Vagina (tissue), 2 donors: ENCODE measurements at places on chromosomes 2 and 18. TPM values are rescaled to one million over a fixed set of nuclear protein-coding genes. Genes with fewer than 3 reads are reported as not detected.

DNA sequence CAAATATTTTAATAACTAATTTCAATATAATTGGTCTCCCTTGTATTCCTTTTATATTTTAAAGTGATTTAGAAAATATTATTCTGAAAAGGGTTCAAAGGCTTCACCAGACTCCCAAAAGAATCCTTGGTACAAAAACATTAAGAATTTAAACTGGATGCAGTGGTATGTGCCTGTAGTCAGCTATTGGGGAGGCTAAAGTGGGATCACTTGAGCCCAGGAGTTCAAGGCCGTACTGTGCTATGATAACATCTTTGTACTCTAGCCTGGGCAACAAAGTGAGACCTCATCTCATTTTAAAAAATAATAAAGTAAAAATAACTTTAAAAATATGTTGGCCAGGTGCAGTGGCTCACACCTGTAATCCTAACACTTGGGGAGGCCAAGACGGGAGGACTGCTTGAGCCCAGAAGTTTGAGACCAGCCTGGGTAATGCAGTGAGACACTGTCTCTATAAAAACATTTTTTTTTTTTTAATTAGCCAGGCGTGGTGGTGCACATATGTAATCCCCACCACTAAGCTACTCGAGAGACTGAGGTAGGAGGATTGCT is 14.7 kb downstream of the NCL start:
- no peak for DNase-seq
- H3K27me3 ChIP-seq, result no peaks in the 10 kb centered on the region
- no peak overlapping the region for H3K4me3 ChIP-seq
- no peak overlapping the region for H3K27ac ChIP-seq
- no peaks in the 10 kb centered on the region for H3K4me1 ChIP-seq

DNA sequence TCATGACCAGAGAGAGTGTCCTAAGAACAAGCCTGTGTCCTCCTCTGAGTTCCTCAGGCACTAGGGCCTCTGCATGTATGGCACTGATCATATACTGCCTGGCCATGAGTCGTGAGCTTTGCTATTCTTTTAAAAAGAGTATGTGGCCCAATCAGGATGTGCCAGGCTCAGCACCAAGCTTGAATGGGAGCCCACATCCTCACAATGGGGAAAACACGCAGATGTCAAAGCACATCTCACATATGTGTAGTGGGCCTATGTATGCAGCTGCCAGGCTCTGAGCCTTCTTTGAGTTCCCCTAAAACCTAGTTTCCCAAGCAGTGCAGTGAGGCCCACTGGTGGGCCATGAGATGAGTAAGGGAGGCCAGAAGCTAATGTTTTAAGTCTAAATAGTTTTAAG is 69.9 kb upstream of the SLC1A4 start:
- H3K27ac ChIP-seq, result no peak overlapping the region
- H3K4me3 ChIP-seq, result no peak overlapping the region
- H3K36me3 ChIP-seq, result no peaks in the 10 kb centered on the region
- DNase-seq, result no peak
- H3K27me3 ChIP-seq, result no peaks in the 10 kb centered on the region
- peaks cover 13% of the 10 kb centered on the region for H3K4me1 ChIP-seq

DNA sequence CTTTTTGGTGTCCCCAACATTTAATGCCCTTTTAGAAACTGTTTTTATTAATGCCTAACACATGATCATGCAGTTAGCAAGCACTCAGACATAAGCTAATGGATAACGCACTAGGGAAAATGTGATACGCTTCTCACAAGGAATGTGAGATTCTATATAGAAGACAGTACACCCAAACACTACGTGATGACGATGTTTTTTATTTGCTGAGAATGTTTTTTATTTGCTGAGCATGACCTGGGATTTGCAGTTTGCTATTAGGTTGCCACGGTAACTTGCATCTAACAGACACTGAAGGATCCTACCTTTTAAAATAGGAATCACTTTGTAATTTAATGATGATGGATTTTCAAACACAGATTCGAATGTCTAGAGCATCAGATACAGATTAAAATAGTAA is 4.9 kb downstream of the SMC6 start:
- H3K4me1 ChIP-seq, result peaks cover 11% of the 10 kb centered on the region
- no peaks in the 10 kb centered on the region for H3K36me3 ChIP-seq
- DNase-seq, result no peak
- H3K27ac ChIP-seq, result no peak overlapping the region
- H3K4me3 ChIP-seq, result no peak overlapping the region
- no peaks in the 10 kb centered on the region for H3K27me3 ChIP-seq

GRCh38 chr18:69840445-69840844 is 107.2 kb downstream of the CD226 start:
- H3K36me3 ChIP-seq, result no peaks in the 10 kb centered on the region
- peaks cover 1% of the 10 kb centered on the region for H3K4me1 ChIP-seq
- DNase-seq, result no peak
- H3K27me3 ChIP-seq, result no peaks in the 10 kb centered on the region

- H3K27ac ChIP-seq, result no peak overlapping the region
- H3K4me1 ChIP-seq, result peaks cover 4% of the 10 kb centered on the region
- H3K4me3 ChIP-seq, result no peak overlapping the region
Measured at GRCh38 chr2:85958731-85959130, 69.9 kb upstream of the ST3GAL5 start.

DNA sequence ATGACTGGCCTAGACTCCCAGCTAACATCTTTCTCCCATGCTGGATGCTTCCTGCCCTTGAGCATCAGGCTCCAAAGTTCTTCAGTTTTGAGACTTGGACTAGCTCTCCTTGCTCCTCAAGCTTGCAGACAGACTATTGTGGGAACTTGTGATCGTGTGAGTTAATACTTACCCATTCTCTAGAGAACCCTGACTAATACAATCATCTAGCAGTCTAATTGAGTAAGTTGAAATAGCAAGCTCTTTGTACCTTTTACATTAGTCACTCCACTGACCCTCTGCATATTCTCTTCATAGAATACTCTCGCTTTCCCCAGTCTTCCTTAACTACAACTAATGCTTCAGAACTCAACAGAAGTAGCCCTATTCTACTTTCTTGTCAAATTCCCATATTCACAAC is 434.6 kb upstream of the NXPH2 start:
- no peak overlapping the region for H3K27ac ChIP-seq
- H3K4me1 ChIP-seq, result no peaks in the 10 kb centered on the region
- H3K36me3 ChIP-seq, result no peaks in the 10 kb centered on the region
- H3K4me3 ChIP-seq, result no peak overlapping the region
- no peak for DNase-seq

DNA sequence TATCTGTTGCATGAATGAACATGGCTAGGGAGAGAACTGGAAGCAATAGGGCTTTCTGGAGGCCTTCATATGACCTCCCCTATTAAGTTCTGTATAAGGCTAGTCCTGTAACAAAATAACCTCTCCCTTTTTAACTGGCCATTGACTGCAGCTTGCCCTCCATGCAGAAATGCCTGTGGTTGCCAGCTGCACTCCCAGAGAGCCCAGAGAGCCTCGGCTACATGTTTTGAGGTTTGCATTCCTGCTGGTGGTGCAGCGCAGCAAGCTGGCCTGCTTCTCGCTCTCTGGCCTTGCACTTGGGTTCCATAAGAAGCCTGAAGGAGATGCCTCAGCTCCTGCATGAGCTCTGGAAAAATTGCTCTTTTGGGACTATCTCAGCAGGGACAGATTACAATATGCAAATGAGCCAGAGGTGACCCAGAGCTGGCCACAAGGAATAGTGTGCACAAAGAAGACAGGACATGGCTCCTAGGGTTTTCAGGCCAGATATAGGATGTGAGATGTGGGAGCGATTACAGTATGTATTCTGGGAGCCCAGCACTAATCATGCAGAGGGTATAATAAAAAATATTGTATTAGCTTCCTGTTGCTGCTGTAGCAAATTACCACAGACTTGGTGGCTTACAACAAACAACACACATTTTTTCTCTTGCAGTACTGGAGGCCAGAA is 186.7 kb downstream of the INSIG2 start:
- no peak overlapping the region for H3K27ac ChIP-seq
- no peak for DNase-seq
- H3K4me3 ChIP-seq, result no peak overlapping the region
- H3K27me3 ChIP-seq, result no peaks in the 10 kb centered on the region

GRCh38 chr2:191666226-191666625 is 11.7 kb upstream of the NABP1 start:
- no peaks in the 10 kb centered on the region for H3K27me3 ChIP-seq
- H3K36me3 ChIP-seq, result no peaks in the 10 kb centered on the region
- no peak overlapping the region for H3K4me3 ChIP-seq
- DNase-seq, result no peak

DNA sequence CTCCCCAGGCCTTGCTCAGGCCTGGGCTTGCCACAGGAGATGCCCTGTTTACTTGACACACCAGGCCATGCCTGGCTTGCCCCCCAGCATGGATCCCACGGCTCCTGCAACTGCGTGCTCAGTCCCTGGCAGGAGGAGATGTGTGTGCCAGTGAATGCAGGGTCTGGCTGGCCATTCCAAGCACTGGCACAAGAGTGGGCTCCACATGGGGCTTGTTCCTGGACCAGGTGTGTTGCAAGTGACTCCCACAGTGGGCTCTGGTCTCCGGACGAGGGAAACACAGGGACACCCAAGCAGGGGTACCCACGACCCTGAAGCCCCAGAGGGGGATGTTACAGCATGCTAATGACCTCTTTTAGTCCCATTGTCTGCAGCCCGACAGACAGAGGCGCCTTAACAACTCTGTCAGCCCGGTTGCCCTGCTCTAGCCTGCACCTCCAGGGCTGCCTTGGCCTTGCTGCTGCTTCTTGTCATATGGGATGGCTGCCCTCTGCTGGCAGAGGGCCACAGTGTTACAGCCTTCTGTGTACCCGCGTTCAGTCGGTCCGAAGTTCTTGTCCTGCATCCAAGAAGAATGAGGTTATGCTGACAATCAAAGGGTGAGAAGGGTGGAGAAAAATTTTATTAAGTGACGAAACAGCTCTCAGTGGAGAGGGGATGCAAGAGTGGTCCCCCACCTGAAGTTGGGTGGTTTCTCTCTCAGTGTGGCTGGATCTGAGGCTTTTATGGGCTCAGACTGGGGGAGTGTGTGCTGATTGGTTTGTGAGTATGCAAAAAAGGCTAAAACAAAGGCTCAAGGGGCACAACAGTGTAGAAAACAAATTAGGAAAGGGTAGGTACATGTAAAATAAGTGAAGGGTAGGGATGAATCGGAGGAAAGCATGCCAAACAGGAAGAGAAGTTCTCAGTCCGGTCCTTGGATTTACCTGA is 180.4 kb downstream of the MBD5 start:
- H3K4me1 ChIP-seq, result no peaks in the 10 kb centered on the region
- H3K4me3 ChIP-seq, result no peak overlapping the region
- no peaks in the 10 kb centered on the region for H3K36me3 ChIP-seq

GRCh38 chr2:50315336-50315735 is 716.6 kb downstream of the NRXN1 start:
- DNase-seq, result no peak
- H3K27ac ChIP-seq, result no peak overlapping the region
- no peaks in the 10 kb centered on the region for H3K36me3 ChIP-seq
- no peaks in the 10 kb centered on the region for H3K27me3 ChIP-seq

- peaks cover 97% of the 10 kb centered on the region for H3K4me1 ChIP-seq
- no peaks in the 10 kb centered on the region for H3K36me3 ChIP-seq
Measured at GRCh38 chr2:16653799-16654198, 11.8 kb downstream of the CYRIA start.

GRCh38 chr2:190877436-190877835 is 3.2 kb upstream of the GLS start:
- H3K4me1 ChIP-seq, result peaks cover 2% of the 10 kb centered on the region
- H3K36me3 ChIP-seq, result no peaks in the 10 kb centered on the region
- H3K4me3 ChIP-seq, result no peak overlapping the region
- no peak for DNase-seq
- H3K27me3 ChIP-seq, result no peaks in the 10 kb centered on the region

- no peaks in the 10 kb centered on the region for H3K27me3 ChIP-seq
- DNase-seq, result no peak
- no peaks in the 10 kb centered on the region for H3K36me3 ChIP-seq
- H3K4me1 ChIP-seq, result no peaks in the 10 kb centered on the region
Measured at GRCh38 chr2:188235364-188235763, 56.3 kb upstream of the GULP1 start.

DNA sequence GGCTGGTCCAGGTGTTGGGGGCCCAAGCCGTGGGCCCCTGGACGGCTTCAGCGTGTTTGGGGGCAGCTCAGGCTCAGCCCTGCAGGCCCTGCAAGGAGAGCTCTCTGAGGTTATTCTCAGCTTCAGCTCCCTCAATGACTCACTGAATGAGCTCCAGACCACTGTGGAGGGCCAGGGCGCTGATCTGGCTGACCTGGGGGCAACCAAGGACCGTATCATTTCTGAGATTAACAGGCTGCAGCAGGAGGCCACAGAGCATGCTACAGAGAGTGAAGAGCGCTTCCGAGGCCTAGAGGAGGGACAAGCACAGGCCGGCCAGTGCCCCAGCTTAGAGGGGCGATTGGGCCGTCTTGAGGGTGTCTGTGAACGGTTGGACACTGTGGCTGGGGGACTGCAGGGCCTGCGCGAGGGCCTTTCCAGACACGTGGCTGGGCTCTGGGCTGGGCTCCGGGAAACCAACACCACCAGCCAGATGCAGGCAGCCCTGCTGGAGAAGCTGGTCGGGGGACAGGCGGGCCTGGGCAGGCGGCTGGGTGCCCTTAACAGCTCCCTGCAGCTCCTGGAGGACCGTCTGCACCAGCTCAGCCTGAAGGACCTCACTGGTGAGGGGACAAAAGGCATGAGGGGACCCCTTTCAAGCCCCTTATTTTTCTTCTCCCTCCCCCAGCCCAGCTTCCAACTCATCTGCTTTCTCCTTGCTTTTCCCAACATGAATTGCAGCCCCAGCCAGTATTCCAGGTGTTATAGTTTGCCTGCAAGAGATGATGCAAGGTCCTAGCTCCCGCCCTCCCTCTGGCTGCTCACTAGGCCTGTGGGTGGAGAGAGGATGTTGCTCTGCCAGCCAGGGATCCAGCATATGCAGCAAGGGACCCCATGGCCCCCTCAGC is 2.9 kb upstream of the KHK start:
- H3K4me1 ChIP-seq, result peaks cover 67% of the 10 kb centered on the region
- H3K27me3 ChIP-seq, result no peaks in the 10 kb centered on the region
- no peaks in the 10 kb centered on the region for H3K36me3 ChIP-seq
- no peak overlapping the region for H3K4me3 ChIP-seq
- no peak overlapping the region for H3K27ac ChIP-seq

- H3K27ac ChIP-seq, result no peak overlapping the region
- no peaks in the 10 kb centered on the region for H3K27me3 ChIP-seq
- H3K36me3 ChIP-seq, result no peaks in the 10 kb centered on the region
- H3K4me3 ChIP-seq, result no peak overlapping the region
- DNase-seq, result no peak
Measured at GRCh38 chr2:14567561-14567960, 65.0 kb upstream of the LRATD1 start.

- H3K27ac ChIP-seq, result no peak overlapping the region
- no peaks in the 10 kb centered on the region for H3K4me1 ChIP-seq
- H3K4me3 ChIP-seq, result no peak overlapping the region
Measured at GRCh38 chr2:187168720-187169713, 279.0 kb downstream of the CALCRL start.

- no peak overlapping the region for H3K27ac ChIP-seq
- no peaks in the 10 kb centered on the region for H3K4me1 ChIP-seq
- H3K4me3 ChIP-seq, result no peak overlapping the region
- DNase-seq, result no peak
- H3K36me3 ChIP-seq, result no peaks in the 10 kb centered on the region
- H3K27me3 ChIP-seq, result no peaks in the 10 kb centered on the region
Measured at GRCh38 chr2:158079672-158080071, 22.0 kb upstream of the UPP2 start.

The IL1RL1 gene
- 10.6 TPM for total RNA-seq

The PMS1 gene
- 20.1 TPM for total RNA-seq

The UCN gene
- 3.2 TPM for total RNA-seq

The KRTCAP3 gene
- 3.9 TPM for total RNA-seq

The ACADL gene
- total RNA-seq, result 10.6 TPM

The DNAH7 gene
- 0.49 TPM for total RNA-seq

The CTNNA2 gene
- total RNA-seq, result 2.9 TPM

The NTSR2 gene
- not detected for total RNA-seq

The C2orf66 gene
- total RNA-seq, result not detected

The MALL gene
- 56.7 TPM for total RNA-seq

The CCDC68 gene
- 8.1 TPM for total RNA-seq

The STARD6 gene
- total RNA-seq, result not detected

The HAUS1 gene
- total RNA-seq, result 20.9 TPM
